ENCODE measurements at places on chromosomes 3 and 15. TPM values are rescaled to one million over a fixed set of nuclear protein-coding genes. Genes with fewer than 3 reads are reported as not detected.

ARID3B gene
- 8.3 TPM for total RNA-seq

SEMA3B gene
- total RNA-seq = 2.3 TPM

RLBP1 gene
- 2.3 TPM for total RNA-seq

NPAP1 gene
- total RNA-seq = 0.31 TPM

A4GNT gene
- not detected for total RNA-seq

DUOXA2 gene
- not detected for total RNA-seq

ANKRD34C gene
- total RNA-seq = not detected

CTXND1 gene
- 0.31 TPM for total RNA-seq

POPDC2 gene
- total RNA-seq = 0.94 TPM

IL17RE gene
- total RNA-seq = not detected

EPHB1 gene
- 20.1 TPM for total RNA-seq

CLSTN2 gene
- total RNA-seq = 10.3 TPM

CAMK2N2 gene
- 3.4 TPM for total RNA-seq

ARL14 gene
- not detected for total RNA-seq

CCR8 gene
- not detected for total RNA-seq

PTPN23 gene
- 17.5 TPM for total RNA-seq

CATSPER2 gene
- 4.2 TPM for total RNA-seq

NR1I2 gene
- total RNA-seq = 0.16 TPM

CLDN1 gene
- 1.6 TPM for total RNA-seq

ZNF860 gene
- 2.8 TPM for total RNA-seq

TMEM212 gene
- total RNA-seq = not detected

SPESP1 gene
- 0.16 TPM for total RNA-seq

CMTM8 gene
- 0.31 TPM for total RNA-seq

SLC9C1 gene
- under 0.01 TPM for total RNA-seq

KNG1 gene
- total RNA-seq = not detected

GOLGA6L25 gene
- not detected for total RNA-seq

CCDC13 gene
- total RNA-seq = 3.6 TPM

OXSM gene
- total RNA-seq = 9.0 TPM

DAPK2 gene
- 5.0 TPM for total RNA-seq

SAMD7 gene
- total RNA-seq = not detected

ACAN gene
- 0.47 TPM for total RNA-seq

RASL12 gene
- 1.4 TPM for total RNA-seq

TNIK gene
- 76.7 TPM for total RNA-seq

C2CD4A gene
- 0.16 TPM for total RNA-seq

CORO2B gene
- total RNA-seq = 19.8 TPM

ELL3 gene
- total RNA-seq = 3.0 TPM

FAM107A gene
- 24.8 TPM for total RNA-seq

B4GALT4 gene
- 11.5 TPM for total RNA-seq

MGLL gene
- 40.9 TPM for total RNA-seq

SLCO2A1 gene
- total RNA-seq = 0.78 TPM

CHP1 gene
- total RNA-seq = 54.6 TPM

STOML1 gene
- total RNA-seq = 23.4 TPM

DNAJA4 gene
- 30.4 TPM for total RNA-seq

CPN2 gene
- not detected for total RNA-seq

AGBL1 gene
- 0.47 TPM for total RNA-seq

ITIH3 gene
- 0.16 TPM for total RNA-seq

CYP1A1 gene
- 0.47 TPM for total RNA-seq

FBXO40 gene
- total RNA-seq = 0.31 TPM

Measured in occipital lobe (tissue), 3 donors.